AML-193 (cell line): ENCODE measurements at places on chromosomes 7 and 10.

- no peak for DNase-seq
Observed at GRCh38 chr10:129694184-129694583, 227.1 kb downstream of the MGMT start.

- no peak for DNase-seq
Observed at GRCh38 chr7:135075716-135076115, 72.2 kb upstream of the TMEM140 start.

GRCh38 chr7:45075871-45076796 lies 12.6 kb downstream of the NACAD start:
- no peak for DNase-seq

GRCh38 chr10:124545351-124546054 lies 83.9 kb downstream of the LHPP start:
- no peak for DNase-seq

GRCh38 chr7:24733414-24734060 lies 23.7 kb downstream of the GSDME start:
- DNase-seq, result no peak

GRCh38 chr10:43901744-43902504 lies 253.2 kb upstream of the ZNF32 start:
- DNase-seq, result no peak

DNA sequence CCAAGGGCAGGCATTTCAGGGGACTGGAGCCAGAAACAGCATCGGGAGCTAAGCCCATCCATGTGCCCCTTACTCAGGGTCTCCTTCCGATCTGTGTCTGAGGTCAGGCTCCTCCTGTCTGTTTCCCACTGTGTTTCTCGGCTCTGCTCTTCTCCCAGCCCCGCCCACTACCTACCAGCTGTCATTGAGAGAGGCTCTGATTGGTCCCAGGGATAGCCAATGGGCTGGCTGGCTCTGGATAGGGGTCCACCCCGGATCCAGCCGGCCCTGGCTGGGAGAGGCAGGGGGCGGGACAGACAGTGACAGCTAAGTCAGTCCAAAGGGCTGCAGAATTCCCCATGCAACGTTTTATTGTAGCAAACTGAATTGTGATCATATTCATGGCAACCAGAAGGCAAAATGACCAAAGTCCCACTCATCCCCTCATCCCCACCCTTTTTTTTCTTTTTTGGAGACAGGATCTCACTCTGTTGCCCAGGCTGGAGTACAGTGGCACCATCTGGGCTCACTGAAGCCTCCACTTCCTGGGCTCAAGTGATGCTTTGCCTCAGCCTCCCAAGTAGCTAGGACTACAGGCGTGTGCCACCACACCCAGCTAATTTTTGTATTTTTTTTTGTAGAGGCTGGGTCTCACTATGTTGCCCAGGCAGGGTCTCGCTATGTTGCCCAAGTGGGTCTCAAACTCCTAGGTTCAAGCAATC lies 76.3 kb downstream of the CLIP2 start:
- no peak for DNase-seq
